ENCODE measurements at places on chromosomes 11 and 22. TPM values are rescaled to one million over a fixed set of nuclear protein-coding genes. Genes with fewer than 3 reads are reported as not detected.
A peak's percentile ranks its signal among the peaks of the same experiment; 100 is the strongest.

Gene MGAT3
- total RNA-seq: 0.20 TPM

- H3K4me3 ChIP-seq: peak overlapping the region; percentile 100
- no peaks in the 10 kb centered on the region for H3K27me3 ChIP-seq
- H3K4me1 ChIP-seq: peaks cover 71% of the 10 kb centered on the region
- H3K27ac ChIP-seq: peak overlapping the region; percentile 94
- DNase-seq: no peak
- no peaks in the 10 kb centered on the region for H3K36me3 ChIP-seq
Observed at GRCh38 chr11:64245401-64245796, 1.3 kb downstream of the PPP1R14B start.

DNA sequence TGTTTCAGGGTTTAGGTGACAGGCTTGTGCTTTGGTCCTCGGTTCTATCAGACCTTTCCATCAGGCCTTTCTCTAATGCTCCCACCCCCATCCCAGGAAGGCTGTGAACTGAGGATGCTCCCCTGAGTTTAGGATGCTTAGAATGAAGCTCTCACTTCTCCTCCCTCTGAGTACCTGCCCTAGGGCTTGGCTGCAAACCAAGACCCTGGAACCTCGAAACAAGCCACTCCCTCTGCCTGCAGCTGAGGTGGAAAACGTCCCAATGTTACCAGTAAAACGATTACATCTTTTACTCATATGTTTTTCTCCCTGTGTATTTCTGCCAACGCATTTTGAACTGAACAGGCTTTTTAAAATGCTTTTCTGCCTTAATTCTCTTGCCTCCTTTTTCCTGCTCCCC is 54.5 kb upstream of the BMAL1 start:
- H3K4me3 ChIP-seq: no peak overlapping the region
- no peak for DNase-seq
- H3K4me1 ChIP-seq: no peaks in the 10 kb centered on the region
- no peak overlapping the region for H3K27ac ChIP-seq
- H3K27me3 ChIP-seq: no peaks in the 10 kb centered on the region

GRCh38 chr22:46866591-46866990 is 104.1 kb downstream of the TBC1D22A start:
- no peak overlapping the region for H3K27ac ChIP-seq
- H3K27me3 ChIP-seq: no peaks in the 10 kb centered on the region
- DNase-seq: no peak
- no peaks in the 10 kb centered on the region for H3K4me1 ChIP-seq
- H3K4me3 ChIP-seq: no peak overlapping the region
- H3K36me3 ChIP-seq: no peaks in the 10 kb centered on the region
